ENCODE measurements at places on chromosomes 12 and 14.

GRCh38 chr12:53221203-53222080 is 10.6 kb downstream of the RARG start:
- peak; percentile 54 for DNase-seq

GRCh38 chr12:106150555-106150954 is 11.8 kb upstream of the NUAK1 start:
- no peak for DNase-seq

- DNase-seq: peak; percentile 58
These were observed 795 bp downstream of the STAT6 start for GRCh38 chr12:57110104-57111030.

DNA sequence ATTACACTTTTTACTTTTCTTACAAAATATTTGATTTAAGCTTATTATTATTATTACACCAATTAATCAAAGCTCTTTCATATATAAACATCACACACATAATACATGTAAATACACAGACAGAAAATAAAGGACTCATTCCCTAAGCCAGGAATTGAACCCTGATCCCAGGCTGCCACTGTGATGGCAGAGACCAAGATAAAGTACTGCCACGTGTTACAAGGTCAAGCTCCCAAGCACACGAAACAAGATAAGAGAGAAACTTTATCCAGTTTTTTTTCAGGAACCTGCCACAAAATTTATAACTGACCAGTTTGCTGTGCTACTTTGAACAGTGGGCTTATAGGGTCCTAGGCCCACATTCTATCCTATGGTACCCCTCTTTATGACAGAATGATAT is 111.3 kb downstream of the EML1 start:
- DNase-seq: no peak

GRCh38 chr12:116278279-116278626 is 760 bp upstream of the MED13L start:
- no peak for DNase-seq

DNA sequence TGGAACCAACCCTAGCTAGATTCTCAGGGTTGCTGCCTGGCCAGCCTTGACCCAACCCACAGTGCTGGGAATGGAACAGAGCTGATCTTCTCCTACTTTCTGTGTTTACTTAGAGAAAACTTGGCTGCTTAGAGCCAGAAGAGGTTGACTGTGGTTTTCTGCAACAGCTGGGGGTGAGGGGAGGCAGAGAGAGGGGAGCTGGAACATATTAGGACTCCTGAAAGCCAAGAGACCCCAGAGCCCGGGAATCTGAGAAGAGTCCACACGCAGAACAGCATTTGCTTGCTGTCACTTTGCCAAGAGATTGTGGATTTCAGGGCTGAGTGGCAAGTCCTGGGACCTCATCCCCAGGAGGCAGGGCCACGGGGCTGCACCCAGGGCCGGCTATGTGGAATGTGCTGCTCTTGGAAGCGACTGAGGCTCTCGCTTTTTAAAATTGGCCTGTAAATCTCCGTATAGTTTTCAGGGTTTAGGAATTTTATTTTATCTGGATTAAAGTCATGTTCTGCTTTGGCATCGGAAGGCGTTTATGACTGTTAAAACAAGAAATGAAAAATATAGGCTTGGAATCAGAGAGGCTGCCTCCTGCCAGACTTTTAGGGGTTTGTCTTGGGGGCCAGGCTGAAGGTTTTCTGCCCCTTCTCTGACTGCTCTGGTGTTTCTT is 22.3 kb upstream of the MED13L start:
- DNase-seq: no peak

GRCh38 chr14:68977180-68977717 is 1.9 kb downstream of the ACTN1 start:
- DNase-seq: no peak

- DNase-seq: peak; percentile 45
These were observed 4.0 kb upstream of the RNASE10 start for GRCh38 chr14:20501346-20501745.

- DNase-seq: no peak
These were observed 42.4 kb downstream of the FAM186A start for GRCh38 chr12:50353869-50354593.

DNA sequence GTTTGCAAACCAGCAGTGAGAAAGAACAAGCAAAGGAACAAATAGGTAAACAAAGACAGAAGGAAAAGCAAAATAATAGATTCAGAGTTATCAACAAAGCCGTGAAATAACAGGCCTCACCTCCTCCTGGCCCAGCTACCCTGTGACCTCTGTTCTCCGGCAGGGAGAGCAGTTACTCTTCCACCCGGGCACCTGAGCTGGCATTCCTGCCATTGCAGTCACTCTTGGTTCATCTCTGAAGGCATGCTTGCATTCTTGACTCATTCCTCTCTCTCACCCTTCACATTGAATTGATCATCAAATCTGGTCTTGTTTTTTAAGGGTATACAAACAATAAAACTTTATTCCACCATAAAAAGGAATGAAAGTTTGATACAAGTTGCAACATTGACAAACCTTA is 95.1 kb downstream of the TTC8 start:
- DNase-seq: peak; percentile 34

DNA sequence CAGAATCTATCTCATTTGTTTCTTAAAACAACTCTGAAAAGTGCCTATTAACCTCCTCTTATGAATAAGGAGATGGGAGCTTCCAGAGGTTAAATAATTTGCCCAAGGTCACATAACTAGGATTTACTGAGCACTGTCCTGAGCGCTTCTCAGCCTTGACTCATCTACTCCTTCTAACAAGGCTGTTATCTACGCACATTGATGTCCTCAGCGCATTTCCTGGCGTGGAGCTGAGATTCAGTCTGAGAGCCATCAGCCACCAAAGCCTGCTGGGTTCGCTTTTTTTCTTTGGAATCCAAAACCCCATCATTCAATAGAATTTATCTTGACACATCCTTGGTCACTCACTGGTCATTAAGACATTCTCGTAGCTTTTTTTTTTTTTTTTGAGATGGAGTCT is 29.3 kb downstream of the AK7 start:
- DNase-seq: no peak
